ENCODE measurements at places on chromosomes 11 and 22.

- DNase-seq, result no peak
Measured at GRCh38 chr11:2534134-2534956, 89.5 kb downstream of the KCNQ1 start.

- no peak for DNase-seq
Measured at GRCh38 chr22:29954203-29954855, 71.4 kb downstream of the MTMR3 start.

DNA sequence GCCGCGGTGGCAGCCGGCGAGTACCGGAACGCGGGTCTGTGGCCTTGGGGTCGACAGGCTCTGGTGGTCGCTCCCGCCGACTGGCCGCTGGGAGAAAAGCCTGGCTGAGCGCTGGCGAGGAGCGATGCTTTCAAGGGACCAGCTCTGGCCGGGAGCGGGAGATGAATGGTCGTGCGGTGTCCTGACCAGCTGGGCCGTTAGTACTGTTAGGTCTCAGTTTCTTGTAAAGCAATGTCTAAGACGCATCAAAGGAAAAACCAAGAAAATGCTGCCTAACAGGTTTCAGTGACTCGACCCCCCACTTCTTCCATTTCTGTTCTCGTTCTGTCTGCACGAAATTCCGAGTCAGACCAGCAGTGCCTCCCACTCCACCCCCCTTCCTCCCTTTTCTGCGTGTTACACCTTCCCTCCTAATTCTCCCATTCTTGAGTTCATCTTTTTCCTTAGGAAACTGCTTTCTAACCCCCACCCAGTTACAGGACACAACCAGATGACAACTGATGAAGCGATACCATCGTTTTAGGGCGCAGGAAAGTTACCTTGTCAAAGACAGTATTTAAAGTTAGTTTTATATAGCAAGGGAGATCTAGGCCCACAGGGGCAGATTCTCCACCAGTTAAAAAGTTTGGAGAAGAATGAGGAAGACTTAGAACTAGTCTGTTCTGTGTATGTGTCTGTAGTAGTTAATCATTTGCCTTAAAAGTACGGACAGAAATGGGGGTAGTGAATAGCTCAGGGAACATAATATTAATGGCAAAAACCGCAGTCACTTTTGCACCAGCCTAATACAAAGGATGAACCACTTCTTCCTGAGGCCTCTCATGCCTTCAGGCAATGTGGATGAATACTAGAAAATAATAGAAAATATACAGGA is 1.0 kb downstream of the CUL5 start:
- DNase-seq, result no peak

DNA sequence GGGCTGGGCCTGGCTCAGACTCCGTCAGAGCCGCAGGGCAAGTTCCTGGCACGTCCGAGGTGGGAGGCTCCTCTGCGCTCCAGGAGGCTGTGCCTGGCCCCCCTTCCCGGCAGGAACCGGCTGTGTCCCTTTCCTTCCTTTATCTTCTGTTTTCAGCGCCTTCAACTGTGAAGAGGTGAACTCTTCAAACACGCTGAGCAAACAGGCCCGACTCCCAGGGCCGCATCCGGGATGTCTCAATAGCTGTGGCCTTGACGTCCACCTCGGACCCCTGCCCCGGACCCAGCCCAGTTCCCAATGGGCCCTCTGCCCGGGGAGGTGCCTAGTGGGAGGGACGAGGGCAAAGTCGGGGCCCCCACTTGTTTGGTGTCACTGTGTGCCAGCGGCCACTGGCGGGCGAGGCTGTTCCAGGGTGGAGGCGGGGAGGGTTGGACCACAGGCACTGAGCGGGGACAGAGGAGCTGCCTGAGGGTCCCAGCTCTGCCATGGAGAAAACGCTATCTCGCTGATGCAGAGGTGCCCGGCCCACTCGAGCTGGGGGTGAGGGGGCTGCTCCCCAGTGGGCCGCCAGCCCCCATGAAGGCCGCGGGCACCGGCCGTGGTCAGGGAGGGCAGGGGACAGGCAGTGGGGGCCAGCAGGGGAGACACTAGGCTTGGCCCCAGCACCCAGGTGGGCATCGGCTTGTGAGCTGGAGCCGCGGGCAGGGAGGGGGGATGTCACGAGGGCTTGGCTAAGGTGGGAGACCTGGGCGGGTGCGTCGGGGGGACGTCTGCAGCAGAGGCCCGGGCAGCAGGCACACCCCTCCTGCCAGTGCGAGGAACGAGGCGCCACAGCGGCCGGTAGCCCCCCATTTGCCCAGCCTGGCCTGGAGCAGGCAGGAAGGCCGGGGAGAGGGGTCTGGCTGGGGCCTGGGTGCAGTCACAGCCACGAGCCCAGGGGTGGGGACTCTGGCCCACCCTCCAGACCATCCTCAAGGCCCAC is 2.7 kb upstream of the MUC5B start:
- no peak for DNase-seq

DNA sequence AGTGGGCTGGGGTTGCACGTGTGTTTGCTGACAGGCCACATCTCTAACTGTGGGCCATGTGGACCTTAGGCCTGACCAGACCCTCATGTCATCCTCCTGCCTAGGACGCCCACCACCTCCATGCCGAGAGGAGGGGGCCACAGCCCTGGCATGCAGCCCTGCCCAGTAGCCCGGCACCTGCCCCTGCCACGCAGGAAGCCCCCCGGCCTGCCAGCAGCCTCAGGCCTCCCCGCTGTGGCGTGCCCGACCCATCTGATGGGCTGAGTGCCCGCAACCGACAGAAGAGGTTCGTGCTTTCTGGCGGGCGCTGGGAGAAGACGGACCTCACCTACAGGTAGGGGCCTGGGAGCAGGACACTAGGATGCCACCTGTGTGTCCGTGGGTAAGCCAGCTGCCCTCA is 6.4 kb downstream of the MMP11 start:
- no peak for DNase-seq

- DNase-seq, result no peak
Measured at GRCh38 chr22:44639891-44640617, 62.0 kb upstream of the PRR5 start.

GRCh38 chr11:44088377-44088776 is 7.1 kb upstream of the EXT2 start:
- no peak for DNase-seq

DNA sequence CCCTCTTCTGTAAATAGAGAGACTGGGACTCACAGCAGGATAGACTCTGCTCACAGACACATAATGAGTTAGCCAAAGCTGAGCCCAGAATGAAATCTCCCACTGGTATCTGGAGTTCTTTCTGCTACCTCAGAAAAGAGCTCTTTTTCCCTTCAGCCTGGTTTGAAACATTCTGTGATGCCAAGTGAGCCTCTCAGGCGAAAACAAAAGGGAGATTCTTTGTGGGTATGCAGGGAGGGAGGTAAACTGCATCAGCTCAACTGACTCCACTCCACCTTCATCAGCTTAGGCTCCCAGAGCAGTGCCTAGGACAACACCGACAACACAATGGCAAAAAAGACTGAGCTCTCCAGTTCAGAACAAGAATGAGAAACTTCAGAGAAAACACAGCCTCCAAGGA is 55.1 kb upstream of the SCUBE2 start:
- no peak for DNase-seq

DNA sequence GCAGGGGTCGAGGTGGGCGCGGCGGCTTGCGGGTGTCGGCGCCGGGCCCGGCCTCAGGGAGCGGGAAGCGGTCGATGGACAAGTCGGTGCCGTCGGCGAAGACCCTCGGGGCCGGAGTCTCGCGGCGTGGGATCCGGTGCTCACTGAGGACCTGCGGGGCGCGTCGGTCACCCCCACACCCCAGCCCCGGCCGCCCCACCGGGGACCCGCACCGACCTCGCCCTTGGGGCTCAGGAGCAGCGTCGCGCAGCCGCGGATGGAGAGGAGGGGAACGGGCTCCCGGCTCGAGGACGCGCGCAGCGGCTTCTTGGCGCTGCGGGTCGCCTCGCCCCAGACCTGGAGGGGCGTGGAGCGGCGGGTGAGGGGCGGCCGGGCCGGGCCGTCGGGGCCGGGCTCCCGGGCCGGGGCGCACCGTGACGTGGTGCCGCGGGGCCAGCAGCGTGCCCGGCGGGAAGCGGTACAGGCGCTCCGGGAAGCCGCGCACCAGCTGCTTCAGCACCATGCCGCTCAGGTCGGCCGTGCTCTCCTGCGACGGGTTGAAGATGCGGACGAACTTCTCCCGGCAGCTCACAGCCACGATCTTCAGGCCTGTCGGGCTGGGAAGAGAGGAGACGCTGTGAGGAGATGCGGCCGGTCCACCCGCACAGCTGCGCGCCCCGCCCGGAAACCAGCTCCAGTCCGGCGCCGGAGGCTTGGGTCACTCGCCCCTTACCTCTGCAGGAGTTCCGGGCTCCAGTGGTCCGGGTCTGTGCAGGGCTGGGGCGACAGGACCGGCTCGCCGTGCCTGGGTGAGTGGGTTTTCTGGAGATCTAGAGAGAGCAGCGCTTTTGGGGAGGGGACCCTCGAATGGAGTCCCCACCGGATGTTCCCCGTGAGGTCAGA is 4.5 kb downstream of the LMNTD2 start:
- DNase-seq, result no peak

DNA sequence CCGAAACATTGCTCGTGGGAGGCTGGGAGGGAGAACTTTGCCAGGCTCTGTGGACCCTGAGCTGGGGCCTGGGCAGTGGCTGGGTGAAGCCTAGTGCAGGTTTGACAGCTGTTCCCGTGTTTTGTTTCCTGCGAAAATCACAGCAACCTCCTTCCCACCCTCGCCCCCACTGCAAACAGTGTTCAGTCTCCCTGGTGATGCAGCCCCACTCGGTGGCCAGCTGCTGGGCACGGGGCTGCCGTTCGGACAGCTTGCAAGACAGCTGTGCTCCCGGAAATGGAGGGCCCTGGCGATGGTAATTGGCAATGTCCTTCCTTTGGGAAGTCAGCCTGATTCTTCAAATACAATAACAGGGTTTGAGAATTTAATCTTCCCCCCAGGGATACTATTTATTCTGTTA is 10.4 kb upstream of the GAL start:
- no peak for DNase-seq

DNA sequence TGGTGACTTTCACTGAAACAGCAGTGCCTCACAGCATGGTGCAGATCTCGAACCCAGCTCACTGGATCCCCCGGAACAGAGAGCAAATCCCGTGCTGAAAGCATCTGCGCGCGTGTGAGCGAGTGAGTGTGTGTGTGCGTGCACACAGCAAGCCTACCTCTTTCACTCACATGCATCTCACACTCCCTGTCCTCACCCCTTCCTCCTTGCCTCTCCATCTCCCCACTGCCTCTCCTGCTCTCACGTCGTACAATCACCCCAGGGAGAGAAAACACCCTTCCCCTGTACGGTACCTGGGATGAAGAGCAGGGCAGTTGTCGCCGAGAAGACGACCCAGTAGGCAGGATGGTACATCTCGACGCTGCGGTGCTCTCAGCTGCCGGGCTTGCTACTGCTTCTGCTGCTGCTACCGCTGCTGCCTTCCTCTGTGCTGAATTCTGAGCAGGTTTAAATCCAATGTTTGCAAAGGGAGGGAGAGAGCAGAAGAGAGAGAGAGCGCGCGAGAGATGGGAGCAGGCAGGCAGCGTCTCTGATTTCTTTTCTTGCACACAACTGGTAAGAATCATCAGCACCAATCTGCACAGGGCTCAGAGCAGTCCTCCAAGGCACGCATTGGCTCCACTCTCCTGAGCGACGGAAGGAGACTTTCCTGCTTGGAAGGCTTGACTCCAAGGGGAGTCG is at the start of gene OPCML:
Gene OPCML, minus strand, starts transcription at position 531 of the 681 bp plus-strand sequence.
- no peak for DNase-seq

GRCh38 chr11:45960387-45961095 is 38.1 kb downstream of the LARGE2 start:
- no peak for DNase-seq

DNA sequence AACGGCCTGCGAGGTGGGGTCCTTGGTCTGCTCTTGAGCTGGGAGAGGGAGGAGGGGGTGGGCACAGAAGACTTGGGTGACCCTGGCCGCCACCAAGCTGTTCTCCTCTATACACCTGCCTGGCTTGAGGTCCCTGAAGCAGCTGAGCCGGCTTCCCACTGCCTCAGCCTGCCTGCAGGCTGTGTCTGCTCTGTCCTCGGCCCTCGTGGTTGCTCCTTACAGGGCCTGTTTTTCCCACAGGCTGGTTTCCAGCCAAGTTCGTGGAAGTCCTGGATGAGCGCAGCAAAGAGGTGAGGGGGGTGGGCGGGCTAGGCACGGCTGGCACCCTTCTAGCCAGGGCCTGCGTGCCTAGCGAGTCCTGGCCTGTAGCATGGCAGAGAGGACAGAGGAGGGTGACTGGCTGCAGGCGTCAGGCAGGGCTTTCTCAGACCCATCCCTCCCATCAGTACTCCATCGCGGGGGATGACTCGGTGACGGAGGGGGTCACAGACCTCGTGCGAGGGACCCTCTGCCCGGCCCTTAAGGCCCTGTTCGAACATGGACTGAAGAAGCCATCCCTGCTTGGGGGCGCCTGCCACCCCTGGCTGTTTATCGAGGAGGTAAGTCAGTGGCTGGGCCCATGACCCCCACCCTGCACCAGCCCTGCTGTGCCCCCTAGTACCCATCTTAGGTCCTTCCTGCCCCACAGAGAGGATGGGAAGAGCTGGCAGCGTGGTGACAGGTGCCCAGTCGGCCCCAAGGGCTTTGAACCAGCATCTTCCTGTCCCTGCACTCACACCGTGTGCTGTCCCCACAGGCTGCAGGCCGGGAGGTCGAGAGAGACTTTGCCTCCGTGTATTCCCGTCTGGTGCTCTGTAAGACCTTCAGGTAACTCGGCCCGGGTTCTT is 37.7 kb downstream of the SGSM3 start:
- DNase-seq, result no peak

- DNase-seq, result no peak
Measured at GRCh38 chr22:40690370-40690769, 11.1 kb downstream of the MCHR1 start.

- DNase-seq, result no peak
Measured at GRCh38 chr11:112270551-112271180, 10.0 kb upstream of the PLET1 start.

DNA sequence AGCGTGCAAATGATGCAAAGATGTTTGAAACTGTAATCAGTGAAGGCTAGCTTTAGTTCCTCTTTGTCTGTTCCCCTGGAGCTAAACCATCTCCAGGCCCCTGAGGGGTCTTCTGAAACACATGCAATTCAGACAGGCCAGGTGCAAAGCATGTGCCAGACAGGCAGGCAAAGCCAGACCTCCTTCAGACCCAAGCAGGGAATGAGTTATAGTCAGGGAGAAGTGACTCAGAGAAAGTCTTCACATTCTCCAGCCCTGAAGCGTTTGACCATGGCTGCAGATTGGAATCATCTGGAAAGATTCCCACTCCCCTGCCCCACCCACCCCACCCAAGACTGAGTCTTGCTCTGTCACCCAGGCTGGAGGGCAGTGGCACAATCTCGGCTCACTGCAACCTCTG is 187.0 kb upstream of the ISX start:
- no peak for DNase-seq
